ENCODE measurements at places on chromosomes 3 and 15.

- no peak for DNase-seq
Observed at GRCh38 chr3:61848885-61849284, 287.5 kb downstream of the PTPRG start.

GRCh38 chr3:149892371-149892770 is 78.3 kb downstream of the PFN2 start:
- no peak for DNase-seq

DNA sequence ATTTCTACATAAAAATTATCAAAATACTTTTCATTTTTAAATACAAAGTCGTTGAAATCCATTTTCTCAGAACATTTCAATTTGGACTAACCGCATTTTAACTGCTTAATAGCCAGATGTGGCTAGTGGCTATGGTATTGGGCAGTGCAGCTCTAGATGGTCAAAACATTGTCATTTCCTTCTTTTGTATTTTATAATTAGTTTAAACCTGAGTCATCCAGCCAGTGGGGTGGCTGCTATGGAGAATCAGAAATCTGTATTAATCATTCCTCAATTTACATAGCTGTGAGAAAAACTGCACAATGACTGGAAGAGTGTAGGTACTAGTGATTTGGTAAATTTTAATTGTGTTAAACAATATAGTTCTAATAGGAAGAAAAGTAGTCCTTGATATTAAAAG is 245.3 kb downstream of the PDZRN3 start:
- DNase-seq: no peak

DNA sequence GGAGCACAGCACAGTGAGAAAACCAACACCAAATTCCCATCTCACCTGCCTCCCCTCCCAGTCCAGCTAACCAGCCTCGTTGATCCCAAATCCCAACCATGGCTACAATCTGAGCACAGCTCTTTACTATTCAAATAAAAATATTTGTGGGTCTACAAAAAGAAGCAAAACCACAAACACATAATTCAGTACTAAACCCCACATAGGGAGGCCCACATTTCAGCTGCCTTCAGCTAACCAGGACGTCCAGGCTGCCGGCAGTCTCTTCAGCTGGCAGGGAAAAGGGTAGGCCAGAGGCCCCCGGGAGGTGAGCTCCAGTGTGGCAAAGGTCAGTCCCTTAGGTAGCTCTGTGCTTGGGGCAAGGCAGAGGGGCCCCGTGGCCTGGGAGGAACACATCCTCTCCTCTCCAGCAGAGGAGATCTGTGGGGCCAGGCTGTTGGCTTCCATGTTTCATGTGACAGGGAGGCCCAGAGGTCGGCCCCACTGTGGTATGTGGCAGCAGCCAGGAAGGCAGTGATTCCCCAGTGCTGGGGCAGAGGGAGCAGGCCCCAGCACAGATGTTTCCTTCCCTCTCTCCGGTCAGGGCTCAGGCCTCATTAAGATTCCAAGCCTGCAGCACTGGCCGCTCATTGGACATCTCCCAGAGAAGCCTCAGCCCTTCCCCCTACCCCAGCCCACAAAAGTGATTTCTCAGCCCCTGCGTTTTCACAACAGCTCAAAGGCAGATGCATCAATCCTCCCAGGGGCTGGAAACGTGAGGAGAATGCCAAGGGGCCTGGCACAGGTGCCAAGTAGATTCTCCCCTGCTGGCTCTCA is 381.4 kb downstream of the NTRK3 start:
- no peak for DNase-seq

DNA sequence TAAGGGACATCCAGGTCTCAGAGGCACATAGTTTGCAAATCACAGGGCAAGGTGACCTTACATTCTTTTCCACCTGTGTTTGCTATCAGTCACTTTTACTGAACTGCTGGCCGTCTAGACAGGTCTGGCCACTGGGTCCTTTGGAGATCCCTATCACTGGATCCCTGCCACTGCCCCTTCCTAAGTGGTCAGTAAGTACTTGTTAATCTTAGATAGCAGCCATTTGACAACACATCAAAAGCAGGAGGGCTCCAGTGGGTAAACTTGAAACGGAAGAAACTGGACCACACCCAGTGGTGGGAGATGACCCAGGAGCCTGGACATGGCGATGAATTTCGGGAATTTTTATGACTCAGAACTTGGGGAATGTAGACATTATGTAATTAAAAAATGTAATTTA is 28.9 kb upstream of the RASGRP1 start:
- DNase-seq: no peak

GRCh38 chr3:172617976-172618375 is 92.9 kb downstream of the NCEH1 start:
- no peak for DNase-seq

Data from SJSA1 (cell line).